ENCODE measurements at places on chromosomes 3 and 15.

DNA sequence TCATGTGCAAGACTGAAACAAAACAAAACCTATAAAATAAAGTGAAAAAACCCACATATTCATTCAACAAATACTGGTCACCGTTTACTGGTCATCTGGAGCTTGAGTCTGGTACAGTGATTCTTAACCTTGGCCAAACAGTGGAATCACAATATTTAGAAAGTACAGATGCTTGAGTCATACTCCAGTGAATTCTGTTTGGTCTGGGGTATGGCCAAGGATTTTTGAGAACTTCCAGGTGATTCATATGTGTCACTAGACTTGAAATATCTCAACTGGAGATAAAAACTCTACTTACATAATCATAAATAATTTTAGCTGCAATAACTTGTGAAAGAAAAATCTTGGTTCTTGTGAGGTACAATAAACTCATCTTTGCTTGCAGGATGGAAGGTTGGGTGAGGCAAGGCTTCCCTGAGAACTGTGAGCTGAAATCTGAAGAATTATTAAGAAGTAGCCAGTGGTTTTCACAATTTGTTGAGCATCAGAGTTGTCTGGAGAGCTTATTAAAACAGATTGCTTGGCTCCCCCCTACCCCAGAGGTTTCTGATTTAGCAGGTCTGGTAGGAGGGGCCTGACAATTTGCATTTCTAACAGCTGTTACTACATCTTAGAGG, 9.6 kb downstream of the NEK11 start:
- no peak for DNase-seq

GRCh38 chr3:72982609-72983366, 13.8 kb upstream of the PPP4R2 start:
- no peak for DNase-seq

- DNase-seq: peak; percentile 52
These were observed 354.8 kb upstream of the DNAJC19 start for GRCh38 chr3:181344331-181344730.

GRCh38 chr3:79406175-79406574, 361.6 kb downstream of the ROBO1 start:
- no peak for DNase-seq

DNA sequence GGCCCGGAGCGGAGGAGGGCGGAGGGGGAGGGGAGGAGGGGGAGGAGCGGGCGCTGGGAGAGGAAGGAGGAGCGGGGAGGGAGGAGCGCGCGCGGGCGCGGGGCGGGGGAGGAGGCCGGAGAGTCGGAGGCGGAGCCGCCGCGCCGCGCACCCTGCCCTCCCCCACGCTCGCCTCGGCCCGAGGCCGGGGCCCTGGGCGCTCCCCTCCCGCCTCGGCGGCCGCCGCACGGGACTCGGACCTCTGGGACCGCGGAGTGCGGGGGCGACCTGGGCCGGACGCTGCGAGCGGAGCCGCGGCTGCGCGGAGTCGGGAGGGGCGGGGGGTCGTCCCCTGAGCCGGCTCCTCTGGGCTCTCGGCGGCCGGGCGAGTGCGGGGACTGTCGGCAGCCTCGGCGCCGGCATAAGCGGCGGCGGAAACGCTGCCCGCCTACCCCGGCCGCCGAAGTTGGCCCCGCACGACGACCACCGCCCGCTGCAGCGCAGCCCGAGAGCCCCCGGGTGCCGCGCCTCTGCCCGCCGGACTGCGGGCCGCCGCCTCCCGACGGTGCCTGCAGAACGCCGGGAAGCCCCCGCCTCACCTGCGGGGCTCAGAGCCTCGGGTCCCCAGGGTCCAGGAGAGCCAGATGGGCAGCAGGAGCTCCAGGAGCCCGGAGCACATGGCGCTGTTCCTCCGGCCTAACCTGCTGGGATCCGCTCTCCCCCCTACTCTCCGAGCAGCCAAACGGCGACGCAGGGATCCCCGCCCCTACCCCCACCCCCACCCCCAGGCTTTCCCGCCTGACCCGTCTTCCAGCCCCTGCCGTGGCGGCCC, 406 bp upstream of the GABRB3 start:
- DNase-seq: peak; percentile 26

GRCh38 chr3:160720123-160720746, 35.8 kb upstream of the PPM1L start:
- DNase-seq: no peak

- DNase-seq: no peak
These were observed 7.5 kb downstream of the ABTB1 start for GRCh38 chr3:127680146-127680661.

DNA sequence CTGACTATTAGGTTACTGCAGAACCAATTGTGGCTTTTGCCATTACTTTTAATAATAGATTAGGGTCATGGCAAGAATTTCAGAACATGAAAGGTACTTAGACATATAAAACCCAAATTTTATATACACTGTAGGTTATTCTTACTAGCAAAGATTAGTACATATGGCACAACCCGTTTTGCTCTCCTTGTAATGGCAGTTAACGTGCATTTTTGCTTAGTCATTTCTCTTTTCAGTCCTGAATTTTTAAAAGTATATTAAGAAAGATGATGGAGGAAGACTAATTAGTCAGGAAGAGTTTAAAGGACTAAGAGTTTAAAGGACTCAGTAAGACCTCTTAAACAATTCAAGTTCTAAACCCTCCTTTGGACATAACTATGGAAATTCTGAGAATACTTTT, 114.0 kb downstream of the PEAK1 start:
- no peak for DNase-seq

GRCh38 chr3:43153216-43154083, 47.6 kb upstream of the POMGNT2 start:
- DNase-seq: no peak

Measured in NCI-H748 treated with DMSO at 0.1 percent for 48 hours (cell line).